Stimulated activated memory B cell treated with anti-CD40 and anti-IgM and Interleukin-4, amounts not matched to agents 10 μg/mL and 1 μg/mL and 100 μg/mL, for 72 hours (primary cell): ENCODE measurements at places on chromosomes 3 and 15.

DNA sequence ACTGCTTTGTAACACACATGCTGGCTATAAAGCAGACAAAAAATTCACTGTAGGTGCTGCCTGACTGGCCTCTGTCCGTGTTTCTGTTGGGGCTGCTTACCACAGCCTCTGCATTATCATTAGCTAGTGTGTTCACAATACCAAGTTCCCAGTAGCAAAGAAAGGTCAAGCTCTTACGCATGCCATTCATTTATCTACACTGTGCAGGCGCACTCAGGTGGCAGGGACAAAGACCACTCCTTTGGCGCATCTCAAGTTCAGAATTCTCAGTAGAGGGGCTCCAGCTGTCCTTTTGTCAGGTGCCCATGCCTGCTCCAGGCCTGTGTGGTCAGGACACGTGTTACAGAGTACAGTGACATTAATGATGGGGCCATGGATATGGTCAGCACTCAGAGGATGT lies 22.3 kb downstream of the MLH1 start:
- no peak for ATAC-seq

DNA sequence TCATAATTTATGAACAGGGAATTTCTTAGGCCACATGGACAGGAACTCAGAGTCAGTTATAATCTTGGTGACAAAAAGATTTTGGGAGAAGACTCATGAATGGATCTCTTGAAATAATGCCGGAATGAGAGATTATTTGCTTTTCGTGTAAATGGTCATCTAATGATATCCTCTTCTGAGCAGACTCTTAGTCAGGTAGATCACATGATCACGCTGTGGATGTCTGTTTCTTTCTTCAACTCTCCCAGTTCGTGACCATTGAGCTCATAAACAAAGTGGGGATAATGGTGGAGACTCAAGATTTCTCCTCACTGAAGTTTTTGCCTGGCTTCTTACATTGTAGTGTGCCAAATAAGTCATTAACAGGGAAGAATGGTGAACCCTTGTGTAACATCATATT lies 133.1 kb upstream of the CBLB start:
- no peak for ATAC-seq

DNA sequence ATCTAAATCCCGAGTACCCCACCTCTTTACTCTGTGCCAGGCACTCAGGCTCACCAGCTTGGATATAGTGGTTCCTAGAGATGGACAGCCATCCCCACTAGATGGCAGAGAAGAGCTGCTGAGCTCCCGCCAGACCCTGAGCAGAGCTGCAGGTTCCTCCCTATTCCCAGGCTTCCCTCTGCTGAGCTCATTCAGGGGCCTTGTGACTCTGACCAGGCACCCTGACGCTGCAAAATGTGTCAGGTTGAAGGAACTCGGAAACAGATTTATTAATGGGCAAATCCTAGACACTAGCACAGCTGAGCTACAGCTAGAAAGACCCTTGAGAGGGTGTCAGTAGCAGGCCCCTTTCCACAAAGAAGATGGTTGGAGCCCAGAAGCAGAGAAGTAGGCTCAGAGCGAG lies 38.2 kb upstream of the RHO start:
- peak; percentile 92 for ATAC-seq

GRCh38 chr3:12148183-12148940 lies 10.3 kb downstream of the TIMP4 start:
- no peak for ATAC-seq

- no peak for ATAC-seq
Observed at GRCh38 chr15:99722406-99722805, 10.8 kb downstream of the LYSMD4 start.
